Stimulated activated CD4-positive, alpha-beta T cell treated with anti-CD3 and anti-CD28 coated beads, TNF-alpha, amount 100 ng/mL, for 4 hours (primary cell): ENCODE measurements at places on chromosomes 1 and 21.

GRCh38 chr1:94909486-94909885, 17.4 kb downstream of the CNN3 start:
- DNase-seq: no peak

DNA sequence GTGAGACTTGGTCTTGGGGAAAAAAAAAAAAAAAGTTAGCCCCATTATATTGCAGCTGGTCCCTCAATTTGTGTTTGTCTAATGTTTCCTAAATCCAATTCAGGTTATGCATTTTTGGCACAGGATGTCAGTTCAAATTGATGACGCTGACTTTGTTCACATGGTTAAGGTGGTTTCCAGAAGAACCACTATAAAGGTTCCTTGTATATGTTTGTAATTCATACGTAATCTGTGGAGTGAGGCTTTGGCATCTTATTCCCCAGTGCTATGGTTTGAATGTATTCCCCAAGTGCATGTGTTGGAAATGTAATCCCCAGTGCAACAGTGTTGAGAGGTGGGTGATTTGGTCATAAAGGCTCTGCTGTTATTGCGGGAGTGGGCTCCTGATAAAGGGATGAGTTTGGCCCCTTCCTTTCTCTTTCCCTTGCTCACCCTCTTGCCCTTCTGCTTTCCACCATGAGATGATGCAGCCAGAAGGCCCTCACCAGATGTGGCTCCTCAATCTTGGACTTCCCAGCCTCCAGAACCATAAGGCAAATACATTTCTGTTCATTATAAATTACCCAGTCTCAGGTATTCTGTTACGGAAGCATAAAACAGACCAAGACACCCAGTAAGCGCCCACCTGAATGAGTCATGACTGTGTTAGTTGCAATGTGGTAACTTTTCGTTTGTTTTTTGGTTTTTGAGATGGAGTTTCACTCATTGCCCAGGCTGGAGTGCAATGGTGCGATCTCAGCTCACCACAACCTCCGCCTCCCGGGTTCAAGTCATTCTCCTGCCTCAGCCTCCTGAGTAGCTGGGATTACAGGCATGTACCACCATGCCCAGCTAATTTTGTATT, 19.5 kb upstream of the HLCS start:
- DNase-seq: no peak

GRCh38 chr1:7684861-7685635, 86.0 kb upstream of the VAMP3 start:
- DNase-seq: no peak

- DNase-seq: no peak
Measured at GRCh38 chr1:230515451-230516145, 89.5 kb upstream of the PGBD5 start.

DNA sequence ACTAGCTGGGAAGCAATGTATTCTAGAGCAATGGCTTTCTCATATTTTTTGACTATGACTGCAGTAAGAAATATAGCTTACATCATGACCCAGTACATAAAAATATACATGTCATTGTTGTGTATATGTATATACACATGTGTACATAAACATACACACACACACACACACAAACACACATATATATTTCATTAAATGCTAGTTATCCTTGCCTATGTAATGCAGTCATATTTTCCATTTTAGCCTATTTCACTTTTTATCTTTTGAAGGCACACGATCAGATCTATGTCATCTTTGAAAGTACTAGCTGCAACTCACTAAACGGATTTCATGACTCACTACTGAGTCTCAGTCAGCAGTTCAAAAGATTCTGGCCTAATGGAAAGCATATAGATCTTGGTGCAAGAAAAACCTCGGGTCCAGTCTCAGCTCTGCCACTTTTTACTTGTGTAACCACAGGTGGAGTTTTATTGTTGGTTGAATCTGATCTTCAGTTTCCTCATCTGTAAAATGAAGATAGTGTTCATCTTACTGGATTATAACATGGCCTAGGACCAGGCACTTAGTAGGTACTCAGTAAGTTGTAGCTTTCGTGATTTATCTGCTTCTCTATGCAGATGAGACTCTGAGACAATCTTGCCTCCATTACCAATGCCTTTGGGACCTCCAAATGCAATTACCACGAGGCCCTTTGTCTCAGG, 325.6 kb downstream of the RRAGC start:
- no peak for DNase-seq

GRCh38 chr1:38296047-38296446, 249.5 kb upstream of the POU3F1 start:
- DNase-seq: no peak

GRCh38 chr1:46401154-46401913, 7.2 kb downstream of the FAAH start:
- no peak for DNase-seq

DNA sequence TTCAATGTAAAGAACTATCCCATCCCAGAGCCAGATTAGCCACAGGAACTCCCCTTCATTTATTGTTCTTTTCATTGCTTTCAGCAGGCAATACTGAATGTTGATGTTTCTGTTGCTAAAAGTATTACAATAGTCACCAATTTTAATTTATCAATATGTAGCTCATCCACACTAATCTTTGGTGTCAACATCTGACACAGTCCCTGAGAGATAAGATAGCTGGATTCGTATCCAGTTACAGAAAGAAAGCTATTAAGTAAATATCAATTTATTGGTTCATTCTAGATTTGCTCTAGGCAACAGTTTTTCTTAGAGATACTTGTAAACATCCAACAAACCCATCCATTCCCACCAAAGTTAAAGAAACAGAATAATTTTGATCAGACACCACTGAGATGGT, 4.7 kb downstream of the ADSS2 start:
- no peak for DNase-seq

DNA sequence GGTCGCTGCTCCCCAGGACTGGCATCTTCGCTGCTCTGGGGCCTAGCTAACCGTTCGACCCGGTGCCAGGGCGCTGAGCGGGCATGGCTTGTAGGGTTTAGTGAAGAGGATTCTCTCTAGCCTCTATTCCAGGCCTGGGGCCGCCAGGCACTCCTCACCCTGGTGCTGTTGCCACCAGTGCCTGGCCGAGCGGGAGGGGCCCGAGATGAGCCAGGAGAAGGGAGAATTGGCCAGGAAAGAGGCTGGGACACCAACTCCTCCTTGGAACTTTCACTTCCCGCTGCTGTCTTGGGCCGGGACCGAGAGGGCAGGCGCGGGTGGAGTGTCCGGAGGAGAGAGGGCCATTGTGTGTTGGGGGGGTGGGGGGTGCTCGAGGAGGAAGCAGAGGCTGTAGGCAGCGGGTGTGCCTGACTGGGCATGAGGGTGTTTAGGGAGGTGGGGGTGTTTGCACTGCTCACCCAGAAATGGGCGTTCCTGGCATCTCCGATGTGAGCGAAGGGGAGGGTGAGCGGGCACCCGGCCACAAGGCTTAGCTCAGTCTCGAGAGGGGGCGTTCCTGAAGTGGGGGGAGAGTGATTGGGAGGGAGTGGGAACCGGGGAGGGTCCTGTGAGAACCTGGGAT, 772 bp downstream of the ADAM15 start:
- no peak for DNase-seq

GRCh38 chr1:64084451-64084850, 119.0 kb upstream of the UBE2U start:
- DNase-seq: no peak

GRCh38 chr1:212355230-212355969, 59.3 kb downstream of the PACC1 start:
- DNase-seq: no peak

DNA sequence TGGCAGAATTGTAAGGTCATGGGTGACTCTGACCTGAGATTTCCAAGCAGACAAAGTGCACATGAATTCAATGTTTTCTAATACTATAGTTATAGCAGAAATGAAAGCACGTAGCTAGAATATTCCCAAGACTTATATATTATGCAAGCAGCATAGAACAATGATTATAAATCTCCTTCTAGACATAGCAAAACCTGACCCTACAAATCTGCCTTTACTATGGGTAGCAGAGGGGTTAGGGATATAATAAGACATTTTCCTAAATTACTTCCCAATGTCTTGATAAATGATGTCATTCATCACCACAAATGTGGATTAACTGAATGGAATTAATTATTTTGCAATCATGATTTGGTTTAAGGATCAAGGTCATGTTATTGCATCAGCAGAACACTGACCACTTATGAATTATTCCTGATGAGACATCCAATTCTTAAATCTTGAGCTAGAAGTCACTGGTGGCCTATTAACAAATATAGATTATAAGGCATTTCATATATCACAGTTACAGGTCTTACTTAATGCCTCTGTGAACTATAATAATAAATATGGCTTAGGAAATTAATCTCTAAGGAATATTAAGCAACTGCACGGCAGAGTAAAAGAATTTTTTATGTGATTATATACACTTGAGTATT, 776.6 kb downstream of the AMY1C start:
- no peak for DNase-seq

- DNase-seq: no peak
Measured at GRCh38 chr1:18895317-18895716, 7.0 kb downstream of the ALDH4A1 start.

DNA sequence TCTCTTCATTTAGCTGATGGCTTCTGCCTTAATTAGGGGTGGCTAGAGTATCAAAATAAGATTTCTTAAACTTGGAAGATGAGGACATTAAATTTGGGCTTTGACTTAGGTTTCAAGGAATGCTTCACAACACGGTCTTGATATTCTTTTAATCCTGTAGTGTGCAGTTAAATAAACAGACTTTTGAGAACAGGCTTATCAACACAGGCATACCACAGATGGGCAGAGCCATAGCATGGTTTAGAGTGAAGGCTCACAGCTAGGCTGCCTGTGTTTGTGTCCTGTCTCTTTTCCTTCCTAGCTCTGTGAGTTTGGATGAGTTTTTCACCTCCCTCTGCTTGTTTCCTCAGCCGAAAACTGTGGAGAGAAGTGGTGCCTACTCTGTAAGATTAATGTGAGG, 102.3 kb upstream of the IPO9 start:
- no peak for DNase-seq

DNA sequence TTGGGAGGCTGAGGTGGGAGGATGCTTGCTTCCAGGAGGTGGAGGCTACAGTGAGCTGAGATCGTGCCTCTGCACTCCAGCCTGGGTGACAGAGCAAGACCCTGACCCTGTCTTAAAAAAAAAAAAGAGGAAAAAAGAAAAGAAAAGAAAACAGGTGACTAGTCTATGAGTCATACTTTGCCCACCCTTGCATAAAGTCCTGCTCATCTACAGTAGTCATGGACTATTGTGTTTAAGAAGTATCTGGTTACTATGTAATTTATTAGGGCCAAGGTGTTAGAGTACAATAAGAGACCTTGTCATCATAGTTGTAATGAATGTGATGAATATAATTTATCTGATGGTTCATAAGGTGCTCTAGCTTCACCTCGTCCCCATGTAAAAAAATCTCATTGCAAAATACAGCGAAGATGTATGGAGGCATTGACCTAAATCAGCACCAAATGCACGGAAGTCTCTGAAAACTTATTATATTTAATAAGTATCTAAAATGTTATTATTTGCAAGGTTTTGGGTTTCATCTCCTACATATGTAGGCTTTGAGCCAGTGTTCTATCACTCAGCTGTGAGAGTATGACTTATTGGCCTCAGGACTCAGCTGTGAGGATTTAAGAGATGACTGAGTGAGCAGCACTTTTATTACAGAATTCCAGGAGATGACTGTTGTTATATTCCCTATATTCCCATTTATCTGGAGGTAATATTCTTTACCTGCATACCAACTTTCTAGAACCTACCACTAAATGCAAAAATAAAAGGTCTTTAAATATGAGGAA, 19.9 kb upstream of the KCNJ6 start:
- DNase-seq: no peak

- DNase-seq: no peak
Measured at GRCh38 chr1:40956407-40956806, 23.1 kb upstream of the CTPS1 start.

- DNase-seq: no peak
Measured at GRCh38 chr21:34223376-34223775, 140.4 kb upstream of the KCNE2 start.

- no peak for DNase-seq
Measured at GRCh38 chr1:186149591-186149990, 225.5 kb downstream of the TPR start.

DNA sequence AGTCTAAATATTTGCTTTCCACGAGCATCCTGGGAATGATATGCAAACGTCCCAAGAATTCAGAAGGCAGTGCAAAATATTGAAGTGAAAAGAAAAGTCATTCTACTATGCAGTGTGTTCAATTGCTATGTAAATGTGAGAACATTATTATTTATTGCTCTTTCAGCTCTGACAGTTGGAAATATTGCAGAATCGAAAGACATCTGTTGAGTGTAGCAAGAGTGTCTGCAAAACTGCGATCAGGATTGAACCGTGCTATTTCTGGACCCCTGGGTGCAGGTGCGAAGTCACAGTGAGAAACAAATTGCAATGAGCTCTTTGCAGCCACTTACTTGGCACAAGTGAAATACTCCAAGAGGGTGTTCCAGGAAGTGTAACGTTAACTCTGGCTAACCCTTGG, 566.4 kb downstream of the AJAP1 start:
- DNase-seq: no peak

DNA sequence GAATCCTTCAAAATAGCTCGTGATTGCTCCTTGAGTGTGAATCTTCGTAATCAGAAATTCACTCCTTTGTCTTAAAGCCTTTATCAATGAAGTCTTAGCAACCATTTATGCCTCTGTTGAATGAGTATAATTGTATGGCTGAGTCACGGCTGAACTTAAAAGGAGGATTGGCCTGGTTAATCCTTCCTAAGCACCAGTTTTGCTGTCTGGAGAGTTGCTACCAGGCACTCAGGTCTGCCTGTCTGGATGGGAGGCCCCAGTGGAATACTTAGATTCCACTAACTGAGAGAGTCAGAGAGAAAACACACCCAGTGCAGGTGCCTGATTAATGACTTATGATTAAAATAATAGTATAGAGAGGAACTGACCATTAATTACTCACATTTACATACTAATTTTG, 7.6 kb upstream of the HHAT start:
- DNase-seq: no peak

GRCh38 chr1:100941098-100941527, 45.2 kb downstream of the SLC30A7 start:
- no peak for DNase-seq

DNA sequence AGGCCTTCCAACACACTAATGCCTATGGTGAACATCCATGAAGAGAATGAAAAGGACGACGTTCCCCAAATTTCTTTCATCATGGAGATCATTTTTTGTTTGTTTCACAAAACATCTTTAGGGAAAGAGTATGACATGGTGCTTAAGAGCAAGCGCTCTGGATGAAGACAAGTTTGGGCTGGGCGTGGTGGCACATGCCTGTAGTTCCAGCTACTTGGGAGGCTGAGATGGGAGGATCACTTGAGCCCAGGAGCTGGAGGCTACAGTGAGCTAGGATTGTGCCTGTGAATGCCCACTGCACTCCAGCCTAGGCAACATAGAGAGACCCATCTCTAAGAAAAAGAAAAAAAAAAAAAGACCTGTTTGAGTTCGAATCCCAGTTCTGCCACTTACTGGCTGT, 253.1 kb downstream of the PTPRU start:
- DNase-seq: no peak

- no peak for DNase-seq
Measured at GRCh38 chr1:47380699-47381098, 35.4 kb upstream of the FOXE3 start.

DNA sequence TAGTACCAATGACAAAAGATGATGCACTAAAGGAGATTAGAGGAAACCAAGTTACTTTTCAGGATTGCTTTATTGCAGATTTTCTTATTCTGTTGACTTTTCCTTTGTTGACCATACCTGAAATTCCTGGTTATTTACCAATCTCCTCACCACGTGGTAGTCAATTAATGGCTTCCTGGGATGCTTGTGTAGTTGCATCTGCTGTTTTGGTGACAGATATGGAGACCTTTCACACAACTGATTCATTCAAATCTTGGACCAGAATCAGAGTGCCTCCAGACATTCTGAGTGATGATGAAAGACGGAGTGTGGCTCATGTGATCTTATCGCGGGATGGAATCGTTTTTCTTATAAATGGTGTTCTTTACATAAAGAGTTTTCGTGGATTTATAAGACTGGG, 91.3 kb downstream of the CATSPERE start:
- DNase-seq: no peak
